Activated CD4-positive, alpha-beta T cell treated with anti-CD3 and anti-CD28 coated beads, Interleukin-2, amount 50 U/mL, for 24 hours (primary cell): ENCODE measurements at places on chromosomes 5 and 9.

DNA sequence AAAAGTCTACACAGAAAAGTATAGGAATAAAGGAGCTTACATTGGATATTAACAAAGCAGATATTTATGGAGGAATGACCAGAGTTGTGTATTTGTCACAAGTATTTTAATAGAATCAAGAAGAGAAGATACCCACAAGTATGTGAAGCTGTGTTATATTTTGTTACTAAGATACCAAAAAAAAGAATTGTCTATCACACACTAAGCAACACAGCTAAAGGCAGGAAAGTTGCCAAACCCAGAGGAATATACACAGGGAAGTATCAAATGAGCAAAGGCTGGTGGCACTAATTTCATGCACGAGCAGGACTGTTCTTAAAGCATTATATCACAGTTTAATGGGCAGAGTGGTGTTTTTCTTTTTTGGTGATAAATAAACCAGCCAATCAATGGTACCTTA, 30.9 kb upstream of the RAI14 start:
- no peak for DNase-seq

- no peak for DNase-seq
These were observed 28.3 kb upstream of the PTGS1 start for GRCh38 chr9:122342323-122343050.

DNA sequence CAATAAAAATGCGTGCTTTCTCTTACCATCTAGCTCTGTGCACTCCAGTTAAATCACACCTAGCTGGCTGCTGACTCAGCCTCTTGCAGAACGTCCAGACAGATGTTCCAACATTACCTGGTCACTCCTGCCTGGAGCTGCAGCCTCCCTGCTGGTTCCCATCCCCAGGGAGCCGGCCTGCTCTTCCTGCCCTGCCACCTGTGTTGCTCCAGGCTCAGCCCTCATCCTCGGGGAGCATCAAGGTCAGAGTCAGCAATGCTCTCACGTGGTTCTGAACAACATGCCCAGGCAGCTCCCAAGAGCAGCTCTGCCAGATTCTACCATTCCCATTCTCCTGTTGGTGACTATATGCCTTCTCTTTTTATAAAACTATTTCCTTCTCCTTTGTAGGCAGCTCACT, 81.3 kb downstream of the GADD45G start:
- no peak for DNase-seq

- DNase-seq: no peak
These were observed 16.8 kb upstream of the CTSL start for GRCh38 chr9:87708986-87709728.

DNA sequence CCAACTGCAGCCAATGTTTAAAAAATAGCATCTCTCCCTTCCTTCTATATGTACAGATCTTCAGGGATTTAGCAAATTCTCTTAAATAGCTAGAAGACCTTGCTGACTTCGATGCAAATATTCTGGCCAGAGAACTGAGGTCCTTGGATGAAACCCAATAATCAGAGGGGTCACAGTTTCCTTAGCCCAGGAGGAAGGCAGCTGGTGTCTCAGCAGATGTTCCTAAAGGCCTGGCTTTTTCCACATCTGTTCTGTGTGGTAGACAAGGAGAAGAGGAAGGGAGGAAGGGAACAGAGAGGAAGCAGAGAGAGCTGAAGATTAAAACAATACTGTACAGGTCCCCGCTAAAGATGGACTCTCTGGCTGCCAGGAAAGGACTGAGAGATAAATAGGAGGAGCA, 33.1 kb downstream of the BOD1 start:
- DNase-seq: no peak

DNA sequence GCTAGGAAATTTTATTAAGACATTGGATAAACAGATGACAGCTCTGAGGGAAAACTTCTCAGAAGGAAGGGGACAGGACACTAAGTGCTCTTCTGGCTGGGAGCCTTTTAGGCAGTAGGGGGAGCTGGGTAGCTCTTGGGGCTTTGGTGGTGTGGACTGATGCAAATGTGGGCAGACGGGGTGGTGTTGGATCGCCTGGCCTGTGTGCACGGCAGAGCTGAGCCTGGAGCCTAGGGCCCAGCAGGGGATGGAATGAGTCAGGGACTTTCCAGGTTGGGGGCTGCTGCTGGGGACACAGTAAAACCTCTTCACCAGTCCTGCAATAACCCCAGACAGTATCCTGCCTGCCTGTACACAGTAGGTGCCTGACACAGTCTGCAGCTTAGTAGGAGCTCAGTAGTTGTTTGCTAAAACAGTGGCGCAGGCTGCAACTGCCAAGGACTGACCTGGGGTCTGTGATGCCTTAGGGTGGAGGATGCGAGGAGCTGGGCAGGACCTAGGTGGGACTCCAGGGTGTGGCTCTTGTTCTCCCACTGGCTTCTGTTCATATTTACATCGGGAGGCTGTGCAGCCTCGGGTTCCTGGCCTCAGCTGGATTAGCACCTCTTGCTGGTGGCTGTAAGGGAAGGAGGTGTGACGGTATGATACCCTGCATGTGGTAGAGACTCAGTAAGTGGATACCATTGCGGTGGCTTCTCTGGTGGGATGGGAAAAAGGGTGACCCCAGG, 83.8 kb downstream of the DAB2IP start:
- no peak for DNase-seq

DNA sequence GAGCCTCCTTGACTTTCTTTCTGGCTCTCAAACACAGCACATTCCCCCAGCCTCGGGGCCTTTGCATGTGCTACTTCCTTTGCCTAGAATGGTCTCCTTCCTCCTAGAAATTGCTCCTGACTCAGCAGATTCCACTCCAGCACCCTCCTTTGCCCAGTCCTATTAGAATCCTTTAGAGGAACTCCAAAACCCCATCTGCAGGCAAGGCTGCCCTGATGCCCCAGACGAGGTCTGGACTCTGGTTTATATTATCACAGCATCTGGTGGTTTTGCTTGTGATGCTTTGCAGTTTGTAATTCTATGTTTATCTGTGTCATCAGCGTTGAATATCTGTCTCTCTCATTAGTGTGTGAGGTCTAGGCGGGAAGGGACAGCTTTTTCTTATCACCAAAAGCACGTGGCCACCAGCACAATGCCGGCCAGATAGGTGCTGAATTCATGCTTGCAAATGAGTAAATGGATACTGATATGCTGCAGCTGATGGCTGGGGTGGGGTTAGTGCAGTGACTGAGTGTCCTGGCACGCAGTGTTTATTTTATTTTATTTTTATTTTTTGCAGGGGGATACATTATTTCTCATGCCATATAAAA, 30.0 kb upstream of the ANKH start:
- no peak for DNase-seq
